Effector CD4-positive, alpha-beta T cell (primary cell): ENCODE measurements at places on chromosomes 7 and 10.

DNA sequence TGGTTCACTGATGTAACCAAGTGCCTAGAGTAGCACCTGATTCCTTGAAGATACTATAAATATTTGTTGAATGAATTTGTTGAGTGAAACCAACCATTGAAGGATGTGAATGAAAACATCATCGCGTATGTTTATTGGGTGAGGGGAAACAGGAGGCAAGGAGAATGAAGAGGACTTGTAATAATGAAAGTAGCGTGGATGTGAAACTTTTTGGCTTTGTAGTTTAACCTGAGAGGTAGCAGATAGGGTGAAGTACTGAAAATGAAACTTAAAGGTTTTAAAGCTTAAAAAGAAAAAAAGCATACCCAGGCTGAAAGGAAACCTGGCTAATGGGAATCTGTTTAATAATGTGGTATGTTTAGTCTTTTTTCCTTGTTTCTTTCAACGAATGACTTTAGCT, 5.2 kb downstream of the CCNY start:
- no peak for DNase-seq

DNA sequence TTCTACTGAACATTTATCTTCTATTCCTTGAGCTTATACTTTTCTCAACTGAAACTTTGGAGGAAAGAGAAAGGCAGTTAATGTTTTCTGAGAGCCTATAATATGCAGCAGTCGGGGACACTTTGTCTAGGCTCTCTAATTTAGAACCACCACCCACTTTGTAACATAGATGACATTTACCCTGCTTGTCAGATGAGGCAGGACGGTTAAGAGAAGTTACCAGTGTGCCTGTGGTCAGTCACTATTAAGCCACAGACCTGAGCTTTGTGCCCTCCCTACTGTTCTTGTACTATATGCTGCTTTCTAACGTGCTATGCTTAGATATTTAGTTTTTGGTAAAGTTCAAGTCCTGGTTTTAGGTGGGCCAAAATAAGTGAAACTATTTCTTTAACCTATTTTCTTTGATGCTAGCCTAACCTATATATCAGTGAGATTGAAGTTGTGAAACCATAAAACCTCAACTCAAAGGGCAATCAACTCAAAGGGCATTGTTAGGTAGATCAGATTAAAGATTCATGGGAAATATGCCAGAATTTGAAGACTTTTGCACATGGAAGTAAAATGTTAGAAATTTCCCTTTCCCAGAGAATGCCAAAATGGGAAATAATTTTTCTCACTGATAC, 156.5 kb upstream of the AGR3 start:
- no peak for DNase-seq

DNA sequence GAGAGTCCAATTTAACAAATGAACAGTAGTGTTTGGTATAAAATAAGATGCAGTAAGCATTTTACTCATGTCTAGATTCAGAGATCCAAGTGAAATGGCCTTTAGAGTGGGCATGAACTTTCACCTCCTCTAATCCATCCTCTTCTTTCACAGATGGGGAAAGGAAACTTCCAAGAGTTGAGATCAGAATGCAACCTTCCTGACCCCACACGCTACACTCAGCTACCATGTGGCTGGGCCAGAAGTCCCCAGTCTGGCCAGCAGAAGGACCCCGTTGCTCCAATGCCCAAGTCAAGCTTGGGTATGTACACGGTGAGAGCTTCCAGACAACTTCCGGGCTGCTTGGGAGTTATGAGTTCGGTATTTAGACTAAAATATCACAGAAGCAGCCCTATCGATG, 228.0 kb downstream of the ELMO1 start:
- no peak for DNase-seq

GRCh38 chr10:36171556-36171952, 529.5 kb upstream of the FZD8 start:
- DNase-seq, result no peak

- no peak for DNase-seq
These were observed 147.0 kb downstream of the C1GALT1 start for GRCh38 chr7:7329326-7329725.

- DNase-seq, result no peak
These were observed 620.4 kb downstream of the GALNT17 start for GRCh38 chr7:71752171-71752935.

- DNase-seq, result no peak
These were observed 163.7 kb upstream of the TMEM229A start for GRCh38 chr7:124196519-124196918.

DNA sequence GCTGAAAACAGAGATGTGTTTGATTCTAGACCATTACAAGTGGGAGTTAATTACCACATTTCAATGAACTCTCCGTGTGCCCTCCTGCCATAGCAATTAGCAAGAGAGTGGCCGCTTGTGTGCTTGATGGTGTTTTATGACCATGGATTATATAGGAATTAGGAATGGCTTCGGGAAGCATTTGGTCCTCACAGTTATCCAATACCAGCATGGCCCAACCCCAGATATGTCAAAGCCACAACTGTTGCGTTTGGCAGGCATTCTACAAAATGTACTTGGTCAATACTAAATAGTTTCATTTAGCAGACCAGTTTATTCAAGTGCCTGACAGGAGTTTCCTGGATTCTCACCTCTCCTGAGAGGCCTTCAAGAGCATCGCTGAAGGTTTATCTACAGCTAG, 509.0 kb upstream of the GALNT17 start:
- DNase-seq, result no peak

DNA sequence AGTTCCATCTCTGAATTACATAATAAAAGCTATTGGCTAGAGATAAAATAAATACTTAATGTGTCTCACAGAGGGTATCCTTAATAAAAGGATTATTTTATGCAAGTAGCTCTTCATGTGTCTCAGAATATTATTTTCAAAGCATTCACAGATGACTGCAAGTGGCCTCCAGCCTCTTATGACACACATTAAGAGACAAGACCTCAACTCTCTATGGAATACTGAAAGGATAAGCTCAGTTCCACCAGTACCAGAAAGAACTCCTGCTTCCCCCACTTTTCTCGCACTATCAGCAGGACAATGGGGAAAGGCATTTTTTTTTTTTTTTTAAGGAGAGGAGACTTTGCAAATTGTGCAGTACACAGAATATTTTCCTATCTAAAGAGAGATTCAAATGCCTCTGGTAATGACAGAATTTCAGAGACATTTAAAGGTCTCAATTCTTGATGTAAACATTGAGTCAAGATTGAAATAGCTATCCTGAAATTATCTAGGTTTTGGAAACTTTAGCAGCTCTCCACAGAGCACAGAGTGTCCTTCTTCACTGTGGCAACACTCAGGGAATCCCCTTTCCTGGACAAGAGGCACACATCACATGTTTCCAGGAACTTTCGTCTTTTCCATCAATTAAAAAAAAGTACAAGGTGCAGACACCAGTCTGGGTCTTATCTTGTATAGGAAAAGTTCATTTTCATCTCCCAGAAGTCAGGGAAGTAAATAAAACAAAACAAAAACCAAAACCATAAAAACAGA, 122.0 kb upstream of the ANK3 start:
- DNase-seq, result no peak

DNA sequence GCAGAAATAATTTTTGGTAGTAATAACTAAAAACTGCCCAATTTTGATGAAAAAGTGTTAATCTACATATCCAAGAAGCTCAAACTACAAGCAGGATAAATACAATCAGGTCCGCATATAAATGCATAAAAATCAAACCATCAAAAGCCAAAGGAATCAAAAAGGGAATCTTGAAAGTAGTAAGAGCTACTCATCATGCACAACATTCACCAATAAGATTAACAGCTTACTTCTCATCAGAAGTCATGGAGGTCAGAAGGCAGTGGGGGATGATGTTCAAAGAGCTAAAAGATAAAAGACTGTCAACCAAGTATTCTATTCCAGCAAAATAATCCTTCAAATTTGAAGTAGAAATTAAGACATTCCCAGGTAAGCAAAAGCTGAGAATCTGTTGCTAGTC, 76.4 kb downstream of the CRPPA start:
- no peak for DNase-seq
